Stimulated activated CD8-positive, alpha-beta memory T cell treated with anti-CD3 and anti-CD28 coated beads, Interleukin-7, amount 100 ng/mL, for 4 hours (primary cell): ENCODE measurements at places on chromosomes 12 and 14.

DNA sequence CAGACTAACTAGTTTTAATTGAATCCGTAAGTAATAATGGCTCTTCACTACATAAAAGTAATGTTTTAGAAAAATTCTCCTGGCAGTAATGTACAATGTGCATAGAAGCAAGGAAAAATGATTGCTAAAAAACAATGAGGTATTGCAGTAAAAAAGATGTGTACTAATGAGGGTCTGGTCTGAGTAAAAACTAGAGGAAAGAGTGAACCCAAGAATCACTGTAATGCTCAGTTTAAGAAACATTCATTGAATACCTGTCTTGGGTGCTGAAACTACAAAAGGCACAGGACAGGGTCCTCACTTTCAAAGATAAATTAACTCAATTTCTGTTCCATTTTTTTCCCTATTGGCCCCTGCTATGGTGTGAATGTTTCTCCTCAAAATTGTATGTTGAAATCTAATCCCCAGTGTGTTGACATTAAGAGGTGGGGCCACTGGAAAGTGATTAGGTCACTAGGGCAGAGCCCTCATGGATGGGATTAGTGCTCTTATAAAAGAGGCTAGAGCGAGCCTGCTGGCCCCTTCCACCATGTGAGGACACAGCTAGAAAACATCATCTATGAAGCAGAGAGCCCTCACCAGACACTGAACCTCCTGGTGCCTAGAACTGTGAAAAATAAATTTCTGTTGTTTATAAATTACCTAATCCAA lies 51.6 kb downstream of the RPS6KA5 start:
- DNase-seq = no peak

DNA sequence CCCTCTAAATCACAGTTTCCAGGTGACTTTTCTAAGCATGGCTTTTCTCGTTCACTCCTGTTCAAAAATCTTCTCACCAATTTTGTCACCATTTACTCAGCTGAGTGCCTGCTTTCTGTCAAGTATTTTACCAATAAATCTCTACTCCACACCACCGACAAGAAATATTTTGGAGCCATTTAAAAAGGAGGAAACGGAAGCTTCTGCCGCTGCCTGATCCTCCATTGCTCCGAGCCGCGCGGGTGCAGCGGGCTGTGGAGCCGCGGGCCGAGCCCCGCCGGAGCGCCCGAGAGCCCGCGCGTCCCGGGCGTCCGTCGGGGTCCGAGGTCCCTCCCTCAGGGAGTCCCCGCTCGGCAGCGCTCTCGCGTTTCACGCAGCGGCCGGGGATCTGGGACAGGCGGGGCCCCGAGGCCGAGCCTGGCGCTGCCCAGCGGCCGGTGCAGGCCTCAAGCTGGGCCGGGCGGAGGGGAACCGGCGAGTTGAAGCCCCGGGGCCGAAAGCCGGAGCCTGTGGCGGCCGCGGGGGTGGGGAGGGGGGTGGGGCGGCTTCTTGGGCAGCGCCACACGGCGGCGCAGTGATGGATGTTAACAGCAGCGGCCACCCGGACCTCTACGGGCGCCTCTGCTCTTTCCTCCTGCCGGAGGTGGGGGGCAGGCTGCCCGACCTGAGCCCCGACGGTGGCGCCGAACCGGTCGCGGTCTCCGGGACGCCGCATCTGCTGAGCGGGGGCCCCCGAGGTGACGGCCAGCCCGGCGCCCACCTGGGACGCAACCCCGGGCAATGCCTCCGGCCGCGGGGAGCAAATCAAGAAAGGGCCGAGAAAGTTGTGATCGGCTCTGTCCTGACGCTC lies 1.1 kb upstream of the HEBP1 start:
- peak; percentile 26 for DNase-seq

DNA sequence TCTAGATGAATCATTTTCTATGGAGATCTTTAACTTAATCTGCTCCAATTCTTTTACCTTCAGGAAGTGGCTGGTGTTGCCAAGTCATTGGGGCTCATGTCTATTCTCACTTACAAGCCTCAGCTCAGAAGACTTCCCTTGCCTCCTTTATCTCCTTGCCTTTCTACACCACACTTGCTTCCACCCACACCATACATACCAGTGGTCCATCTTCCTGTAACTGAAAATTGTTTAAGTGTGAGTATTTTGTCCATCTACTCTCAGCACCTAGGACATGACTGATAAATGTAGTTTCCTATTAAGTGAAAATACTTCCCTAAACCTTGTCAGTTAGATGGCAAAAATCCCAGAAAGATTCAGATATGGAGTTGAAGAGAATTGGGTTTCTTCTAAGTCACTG lies 199.7 kb upstream of the CPNE8 start:
- DNase-seq = no peak

DNA sequence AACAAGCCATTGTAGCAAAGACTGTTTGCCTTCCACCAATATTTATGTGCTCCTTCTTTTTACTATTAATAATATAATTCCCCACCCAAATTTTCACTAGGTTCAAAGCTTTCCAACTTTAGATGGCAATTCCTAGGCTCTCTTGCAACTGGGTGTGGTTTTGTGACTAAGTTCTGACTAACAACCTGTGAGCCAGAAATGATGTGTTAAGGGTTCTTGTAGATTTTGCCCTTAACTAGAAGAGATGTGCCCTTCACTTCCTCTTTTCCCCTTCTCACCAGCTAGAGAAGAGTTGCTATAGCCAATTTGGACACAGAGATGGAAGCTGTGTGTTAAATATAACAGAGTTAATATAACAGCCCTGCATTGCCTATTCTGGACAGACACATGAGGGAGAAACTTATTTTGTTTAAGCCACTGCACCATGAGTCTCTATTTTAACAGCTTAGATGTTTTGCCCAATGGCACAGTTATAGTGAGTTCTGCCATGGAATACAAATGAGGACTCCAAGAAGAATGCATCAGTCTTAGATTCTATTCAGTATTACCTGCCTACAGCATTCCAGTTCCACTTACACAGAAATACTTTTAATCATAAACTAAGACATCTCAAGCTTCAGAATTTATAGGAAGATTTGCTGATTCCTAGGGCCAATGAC lies 216.2 kb downstream of the DUSP6 start:
- DNase-seq = no peak

GRCh38 chr14:92860049-92860840 lies 62.7 kb upstream of the CHGA start:
- DNase-seq = no peak

GRCh38 chr12:19035536-19035935 lies 94.0 kb upstream of the PLEKHA5 start:
- no peak for DNase-seq
